NCI-H187 (cell line): ENCODE measurements at places on chromosomes 13 and 19.

DNA sequence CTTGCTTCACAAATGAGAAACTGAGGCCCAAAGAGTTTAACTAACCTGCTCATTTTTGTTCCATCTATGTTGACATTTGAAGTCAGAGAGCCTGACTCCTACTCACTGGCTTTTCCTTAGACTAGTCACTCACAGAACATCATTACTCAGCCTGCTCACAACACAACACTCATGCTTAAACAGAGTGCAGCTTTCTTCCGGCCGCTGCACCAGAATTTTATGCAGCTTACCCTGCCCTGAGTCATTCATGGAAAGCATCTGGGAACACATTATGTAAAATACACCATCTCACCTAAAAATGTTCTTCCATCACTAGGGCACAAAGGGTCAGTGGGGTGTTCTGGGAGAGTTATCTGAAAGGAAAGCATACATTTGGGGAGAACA, 303.4 kb downstream of the SPRY2 start:
- DNase-seq = no peak

DNA sequence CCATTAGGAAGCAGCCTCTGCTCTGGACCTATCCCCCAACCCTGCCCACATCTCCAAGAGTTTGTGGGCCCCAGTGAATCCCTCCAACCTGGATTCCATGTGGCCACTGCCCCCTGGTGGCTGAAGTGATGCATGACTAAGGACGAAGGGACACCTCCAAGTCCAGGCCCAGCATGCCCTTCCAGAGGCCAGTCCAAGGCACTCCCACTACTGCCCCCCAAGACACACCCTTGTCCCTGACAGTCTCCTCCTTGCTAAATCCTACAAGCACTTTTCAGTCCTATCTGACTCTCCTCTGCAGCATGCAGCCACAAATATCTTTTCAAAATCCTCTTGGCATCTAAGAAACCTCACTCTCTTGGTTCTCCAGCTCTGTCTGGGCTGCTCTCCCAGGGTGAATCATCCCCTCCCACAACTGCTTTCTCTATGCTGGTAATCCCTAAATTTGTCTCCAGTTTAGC, 33.0 kb downstream of the DEDD2 start:
- peak; percentile 64 for DNase-seq

DNA sequence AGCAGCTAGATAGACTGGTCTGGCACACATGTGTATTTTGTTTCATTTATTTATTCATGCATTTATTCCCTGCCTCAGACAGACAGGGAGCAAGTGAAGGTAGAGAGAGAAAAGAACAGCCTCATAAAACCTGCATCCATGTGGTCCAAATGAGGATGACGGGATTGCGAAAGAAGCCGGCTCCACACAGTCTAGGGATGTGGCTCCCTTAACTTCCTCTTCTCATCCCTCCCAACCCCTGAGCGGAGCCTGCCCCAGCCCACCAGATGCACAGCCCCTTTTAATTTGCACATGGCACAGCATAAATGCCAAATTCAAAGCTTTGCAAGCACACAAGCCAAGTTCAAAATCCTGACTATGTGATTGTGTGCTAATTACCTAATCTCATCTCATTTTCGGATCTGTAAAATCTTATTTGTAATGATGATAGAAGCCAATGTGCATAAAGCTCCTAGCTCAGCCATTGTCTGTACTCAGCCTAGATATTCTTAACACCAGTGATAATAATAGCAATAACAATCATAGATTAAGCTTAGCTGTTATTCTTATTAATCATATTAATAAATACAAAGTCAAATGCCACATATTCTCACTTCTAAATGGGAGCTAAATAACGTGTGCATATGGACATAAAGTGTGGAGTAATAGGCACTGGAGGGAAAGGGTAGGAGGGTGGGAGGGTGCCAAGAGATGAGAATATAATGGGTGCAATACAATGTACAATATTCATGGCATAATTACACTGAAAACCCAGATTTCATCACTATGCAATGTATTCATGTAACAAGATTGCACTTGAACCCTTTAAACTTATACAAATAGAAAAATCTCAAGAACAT, 156.3 kb downstream of the DCT start:
- no peak for DNase-seq

- no peak for DNase-seq
Measured at GRCh38 chr13:110746438-110746837, 32.9 kb downstream of the ING1 start.

DNA sequence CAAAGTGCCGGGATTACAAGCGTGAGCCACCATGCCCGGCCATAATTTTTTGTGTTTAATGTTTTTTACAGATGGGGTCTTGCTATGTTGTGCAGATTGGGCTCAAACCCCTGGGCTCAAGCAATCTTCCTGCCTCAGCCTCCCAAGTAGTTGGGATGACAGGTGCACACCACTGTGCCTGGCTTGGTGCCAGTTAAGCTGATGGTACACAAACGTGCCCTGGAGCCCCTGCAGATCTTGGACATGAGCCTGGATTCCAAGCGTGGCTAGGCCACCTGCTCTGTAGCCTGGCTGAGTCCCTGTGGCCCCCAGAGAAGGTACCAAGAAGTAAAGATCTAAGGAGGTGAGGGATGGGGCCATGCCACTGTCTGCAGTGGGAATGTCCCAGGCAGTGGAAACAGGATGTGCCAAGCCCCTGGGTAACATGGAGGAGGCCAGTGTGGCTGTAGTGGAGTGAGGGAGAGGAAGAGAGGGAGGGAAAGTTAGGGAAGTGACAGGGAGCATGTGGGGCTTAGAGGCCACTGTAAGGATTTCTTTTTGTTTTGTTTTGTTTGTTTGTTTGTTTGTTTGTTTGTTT, 7.0 kb downstream of the PRODH2 start:
- DNase-seq = no peak

GRCh38 chr19:611481-611868, 21.8 kb downstream of the HCN2 start:
- DNase-seq = no peak

- no peak for DNase-seq
Measured at GRCh38 chr13:64819081-64819480, 2411.1 kb downstream of the PCDH9 start.

- no peak for DNase-seq
Measured at GRCh38 chr19:1283917-1284292, 1.8 kb upstream of the EFNA2 start.

DNA sequence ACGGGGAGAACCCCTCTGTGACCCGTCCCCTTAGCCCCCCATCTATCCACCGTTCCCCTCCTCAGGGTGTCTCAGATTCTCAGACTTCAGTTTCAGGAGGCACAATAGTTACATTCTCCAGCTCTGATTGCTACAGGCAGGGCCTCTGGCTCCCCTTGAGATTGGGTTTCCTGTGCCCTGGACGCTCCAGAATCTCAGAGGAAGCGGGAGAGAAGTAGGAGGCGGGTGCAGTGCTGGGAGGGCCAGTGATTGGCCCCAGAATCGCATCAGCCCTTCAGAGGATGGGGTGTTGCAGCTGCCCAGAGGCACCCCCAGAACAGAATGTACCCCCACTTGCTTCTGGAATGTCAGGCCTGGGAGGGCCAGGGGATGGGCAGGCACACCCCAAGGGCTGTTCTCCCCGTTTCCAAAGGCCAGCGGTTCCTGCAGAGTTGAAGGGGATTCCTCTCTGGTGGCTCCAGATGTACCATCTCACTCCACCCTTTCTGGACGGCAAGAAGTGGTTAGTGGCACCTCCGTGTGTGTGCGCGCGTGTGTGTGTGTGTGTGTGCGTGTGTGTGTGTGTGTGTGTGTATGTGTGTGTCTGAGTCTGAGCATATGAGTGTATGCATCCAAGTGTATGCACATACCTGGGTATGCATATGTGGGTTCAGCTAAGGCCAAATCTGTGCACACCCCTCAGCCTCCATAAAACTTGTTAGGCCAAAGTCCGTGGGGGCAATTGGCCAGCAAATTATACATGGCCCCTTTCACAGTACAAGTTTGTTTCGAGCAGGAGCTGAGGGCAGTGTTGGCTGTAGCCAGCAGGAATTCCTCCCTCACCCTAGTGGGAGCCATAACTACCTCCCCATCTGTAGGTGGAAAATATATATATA, 35.5 kb downstream of the LYL1 start:
- no peak for DNase-seq

GRCh38 chr13:23996456-23996855, 99.2 kb upstream of the C1QTNF9B start:
- DNase-seq = no peak

DNA sequence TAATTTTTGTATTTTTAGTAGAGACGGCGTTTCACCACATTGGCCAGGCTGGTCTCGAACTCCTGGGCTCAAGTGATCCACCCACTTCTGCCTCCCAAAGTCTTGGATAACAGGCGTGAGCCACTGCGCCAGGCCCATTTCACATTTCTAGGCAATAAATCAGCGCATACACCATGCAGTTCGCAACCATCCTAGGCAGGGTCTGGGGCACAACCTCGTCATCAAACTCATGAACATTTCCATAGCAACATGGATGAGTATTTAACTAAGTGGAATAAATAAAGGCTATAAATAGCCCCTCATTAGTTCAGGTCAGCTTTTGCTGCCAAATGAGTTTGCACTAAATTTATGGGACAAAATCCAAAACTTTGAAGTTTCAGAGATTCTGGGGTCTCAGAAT, 8.2 kb downstream of the MEIS3 start:
- DNase-seq = no peak

- no peak for DNase-seq
Measured at GRCh38 chr13:63161219-63161618, 1745.6 kb upstream of the PCDH20 start.

DNA sequence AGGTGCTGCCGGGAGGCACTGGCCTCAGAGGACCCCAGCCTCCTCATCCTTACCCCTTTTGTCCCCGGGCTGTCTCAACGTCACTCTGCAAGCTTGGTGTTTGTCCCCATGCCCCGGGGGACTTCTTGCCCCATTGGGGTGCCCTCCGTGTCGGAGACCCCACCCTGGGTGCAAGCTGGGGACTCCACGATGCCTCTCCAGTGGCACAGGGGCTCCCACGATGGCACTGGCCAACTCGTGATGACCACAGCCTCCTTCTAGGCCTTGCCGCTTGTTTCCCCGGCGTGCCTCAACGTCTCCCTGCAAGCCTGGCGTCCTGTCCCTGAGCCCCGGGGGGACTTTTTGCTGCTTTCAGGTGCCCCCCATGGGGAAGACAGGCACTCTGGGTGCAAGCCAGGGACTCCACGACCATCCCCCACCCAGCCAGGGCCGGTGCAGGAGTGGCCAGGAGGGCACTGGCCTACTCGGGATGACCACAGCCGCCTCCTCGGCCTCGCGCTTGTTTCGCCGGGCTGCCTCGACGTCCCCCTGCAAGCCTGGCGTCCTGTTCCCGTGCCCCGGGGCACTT, 237.0 kb downstream of the TUBA3C start:
- no peak for DNase-seq

DNA sequence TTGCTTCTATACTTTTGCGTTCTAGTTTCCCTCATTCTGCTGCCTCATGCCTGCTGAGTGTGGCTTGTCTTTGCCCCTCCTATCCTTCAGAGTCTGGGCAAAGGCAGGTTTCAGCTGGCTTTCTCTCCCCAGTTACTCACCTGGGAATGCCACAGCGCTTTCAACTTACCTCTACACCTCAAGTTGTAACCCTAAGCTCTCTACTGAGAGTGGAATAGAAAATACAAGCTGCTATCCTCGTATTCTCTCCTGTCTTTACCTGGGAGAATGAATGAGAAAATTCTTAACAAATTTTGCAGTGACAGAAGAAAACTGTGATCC, 316.3 kb upstream of the KLF12 start:
- DNase-seq = no peak

- DNase-seq = no peak
Measured at GRCh38 chr19:19777692-19778091, 43.9 kb downstream of the ZNF506 start.

GRCh38 chr13:93746589-93746988, 520.0 kb downstream of the GPC6 start:
- DNase-seq = no peak

GRCh38 chr13:74681891-74682290, 547.7 kb upstream of the KLF12 start:
- DNase-seq = no peak

DNA sequence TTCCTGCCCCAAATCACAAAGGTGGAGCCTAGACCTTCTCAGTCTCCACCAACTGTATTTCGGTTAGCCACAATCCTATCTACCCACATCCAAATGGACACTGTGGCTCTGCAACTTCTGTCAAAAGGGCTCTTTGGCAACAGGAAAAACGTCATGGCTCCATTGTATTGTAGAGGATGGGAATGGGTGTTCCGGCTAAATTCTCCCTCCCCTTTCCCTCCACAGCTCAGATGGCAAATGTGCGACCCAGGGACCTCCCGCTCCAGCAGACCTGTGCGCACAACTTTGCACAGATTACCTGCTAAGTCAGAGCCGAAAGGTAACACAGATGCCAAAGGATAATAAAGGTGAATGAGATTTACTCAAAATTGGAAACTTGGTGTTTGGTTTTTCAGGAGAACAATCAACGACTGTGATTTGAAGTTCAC, 968 bp upstream of the KL start:
- no peak for DNase-seq

- DNase-seq = no peak
Measured at GRCh38 chr13:72403396-72404010, 323.9 kb downstream of the MZT1 start.

GRCh38 chr19:6739390-6739882, at the start of gene TRIP10:
Gene TRIP10, plus strand, starts transcription at chr19:6739680. Its CDS starts 82 bp downstream, at chr19:6739762.
- no peak for DNase-seq

- no peak for DNase-seq
Measured at GRCh38 chr19:2042485-2043250, 8.4 kb downstream of the MKNK2 start.

GRCh38 chr19:5825178-5825577, 14.3 kb downstream of the FUT6 start:
- no peak for DNase-seq

DNA sequence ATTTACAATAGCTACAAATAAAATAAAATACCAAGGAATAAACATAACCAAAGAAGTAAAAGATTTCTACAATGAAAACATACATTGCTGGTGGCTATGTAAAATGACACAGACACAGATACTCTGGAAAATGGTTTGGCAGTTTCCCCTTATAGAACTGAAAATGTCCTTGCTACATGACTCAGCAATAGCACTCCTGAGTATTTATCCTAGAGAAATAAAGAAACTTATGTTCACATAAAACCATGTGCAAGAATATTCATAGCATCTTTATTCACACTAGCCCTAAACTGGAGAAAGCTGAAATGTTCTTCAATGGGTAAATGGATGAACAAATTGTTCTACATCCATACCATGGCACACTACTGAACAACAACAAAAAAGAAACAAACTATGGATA, 100.2 kb upstream of the RFC3 start:
- no peak for DNase-seq

- DNase-seq = no peak
Measured at GRCh38 chr19:57075125-57075524, 44.7 kb upstream of the USP29 start.

- peak; percentile 30 for DNase-seq
Measured at GRCh38 chr19:35352448-35353304, 5.0 kb downstream of the FFAR1 start.

- peak; percentile 24 for DNase-seq
Measured at GRCh38 chr13:38686577-38687245, at the start of gene FREM2. Gene FREM2, plus strand, starts transcription at chr13:38687077. Its CDS starts 268 bp downstream, at chr13:38687345.

- no peak for DNase-seq
Measured at GRCh38 chr19:49637821-49638738, 1.9 kb downstream of the RRAS start.

GRCh38 chr13:60755380-60756163, 358.6 kb downstream of the TDRD3 start:
- DNase-seq = no peak
